CD4-positive, alpha-beta T cell treated with Interleukin-21 for 1 hour (primary cell): ENCODE measurements at places on chromosomes 4 and X.

DNA sequence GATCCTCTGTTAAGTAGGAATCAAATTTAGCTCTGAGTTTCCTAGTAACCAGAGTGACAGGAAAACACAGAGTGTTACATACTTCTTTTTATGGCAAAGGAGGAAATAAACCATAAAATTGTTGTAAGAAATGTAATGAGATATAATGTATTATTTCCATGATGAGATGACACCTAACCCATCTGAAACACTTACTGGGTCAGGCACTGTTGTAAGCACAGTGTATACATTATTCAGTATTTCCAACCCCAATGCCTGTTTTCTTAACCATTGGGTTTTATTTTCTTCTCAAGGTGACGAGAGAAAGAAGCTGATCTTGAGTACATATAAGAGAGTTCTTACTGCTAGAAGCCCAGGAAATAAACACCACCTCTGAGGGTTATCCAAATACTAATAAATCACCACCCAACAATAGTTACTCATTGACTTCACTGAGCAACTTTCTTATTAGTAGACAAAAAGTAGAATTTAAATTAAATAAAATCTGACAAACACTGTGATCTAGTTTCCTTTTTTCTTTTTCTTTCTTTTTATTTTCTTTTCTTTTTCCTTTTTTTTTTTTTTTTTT lies 4.2 kb upstream of the ENAM start:
- no peak for DNase-seq

GRCh38 chr4:185384930-185385331 lies 10.8 kb downstream of the LRP2BP start:
- no peak for DNase-seq

- DNase-seq: no peak
Measured at GRCh38 chr4:169898095-169898494, 128.1 kb downstream of the MFAP3L start.

DNA sequence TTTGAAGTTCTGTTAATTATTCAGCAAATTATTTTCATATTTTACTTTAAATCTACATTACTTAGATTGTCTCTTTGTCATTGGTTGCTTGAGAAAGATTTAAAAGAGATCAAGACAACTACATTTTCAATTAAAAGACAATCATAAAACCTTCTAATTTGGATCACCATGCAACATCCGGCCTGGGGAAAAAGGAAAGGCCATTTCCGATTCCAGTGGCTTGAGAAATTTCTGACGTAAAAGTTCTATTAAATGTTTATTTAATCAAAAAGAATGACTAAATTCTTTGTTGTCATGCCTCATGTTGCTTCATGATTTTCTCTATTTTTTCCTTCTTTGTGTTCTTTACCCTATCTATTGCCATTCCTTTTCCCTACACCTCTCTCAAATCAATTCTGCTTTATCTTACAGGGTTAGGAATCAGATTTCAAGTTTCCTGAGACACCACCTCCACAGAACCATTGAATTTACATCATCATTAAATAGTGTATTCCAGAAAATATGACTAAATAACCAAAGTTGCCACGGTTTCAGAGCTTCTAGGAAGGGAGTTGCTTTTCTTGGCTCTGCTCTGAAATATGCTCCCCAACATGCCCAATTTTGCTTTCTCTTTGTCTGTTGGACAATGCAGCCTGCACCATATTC lies 124.6 kb upstream of the ACSL4 start:
- DNase-seq: no peak

DNA sequence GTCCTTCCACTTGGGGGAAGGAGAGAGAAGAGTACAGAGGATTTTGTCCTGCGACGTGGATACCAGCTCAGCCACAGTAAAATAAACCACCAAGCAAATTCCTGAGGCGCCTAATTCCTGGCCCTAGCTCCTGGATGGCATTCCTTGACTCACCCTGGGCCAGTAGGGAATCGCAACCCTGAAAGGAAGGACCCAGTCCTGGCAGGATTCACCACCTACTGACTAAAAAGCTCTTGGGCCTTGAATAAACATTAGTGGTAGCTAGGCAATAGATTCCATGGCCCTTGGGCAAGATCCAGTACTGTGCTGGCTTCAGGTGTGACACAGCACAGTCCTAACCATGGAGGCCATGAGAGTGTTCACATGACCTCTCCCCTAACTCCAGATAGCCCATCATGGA lies 45.6 kb downstream of the GABRA3 start:
- no peak for DNase-seq

DNA sequence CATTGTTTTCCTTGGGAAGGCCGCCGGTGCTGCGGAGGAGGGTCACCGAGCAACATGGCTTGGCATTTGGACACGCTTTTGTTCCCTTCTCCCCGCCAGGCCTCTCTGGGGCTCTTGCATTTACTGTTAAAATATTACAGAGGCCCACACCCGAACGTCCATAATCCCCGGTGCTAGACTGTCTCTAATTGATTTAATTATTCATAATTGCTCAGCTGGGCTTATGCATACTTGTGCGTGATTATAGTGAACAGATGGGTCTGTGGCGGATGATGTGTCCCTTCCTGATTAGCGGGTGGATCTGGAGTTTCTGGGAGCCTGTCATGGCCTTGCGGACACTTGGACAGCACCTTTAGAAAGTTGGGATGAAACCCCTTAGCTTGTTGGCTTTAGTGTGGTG lies 100.2 kb upstream of the MSX1 start:
- DNase-seq: no peak

DNA sequence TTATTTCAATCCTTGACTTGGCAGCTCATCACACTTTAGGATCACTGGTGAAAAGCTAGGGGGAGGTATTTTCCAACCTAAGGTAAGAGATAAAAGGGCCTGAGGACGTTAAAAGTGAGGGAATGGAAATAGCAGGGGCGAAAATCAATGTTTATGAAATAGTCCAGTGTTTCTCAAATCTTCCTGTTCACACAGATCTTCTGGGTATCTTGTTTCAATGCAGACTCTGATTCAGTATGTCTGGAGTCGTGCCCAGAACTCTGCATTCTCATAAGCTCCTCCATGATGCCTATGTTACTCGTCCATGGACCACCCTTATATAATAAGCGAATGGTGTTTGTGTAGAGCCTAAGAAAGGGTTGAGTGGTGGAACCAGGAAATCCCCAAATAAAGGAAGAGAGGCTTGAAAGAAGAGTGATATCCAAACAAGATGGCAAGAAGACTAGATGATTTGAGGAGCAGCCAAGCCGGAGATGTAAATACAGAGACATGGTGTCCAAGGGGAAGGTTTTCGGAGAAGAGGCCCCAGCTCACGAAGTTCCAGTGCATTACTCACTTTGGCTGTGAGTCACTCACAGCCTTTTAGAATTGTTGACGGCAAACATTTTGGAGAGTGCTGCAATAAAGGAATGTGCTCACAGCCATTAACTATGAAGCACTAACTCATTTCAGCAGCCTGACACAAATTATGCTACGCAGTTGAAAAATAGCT lies 215.6 kb upstream of the PPARGC1A start:
- DNase-seq: no peak

DNA sequence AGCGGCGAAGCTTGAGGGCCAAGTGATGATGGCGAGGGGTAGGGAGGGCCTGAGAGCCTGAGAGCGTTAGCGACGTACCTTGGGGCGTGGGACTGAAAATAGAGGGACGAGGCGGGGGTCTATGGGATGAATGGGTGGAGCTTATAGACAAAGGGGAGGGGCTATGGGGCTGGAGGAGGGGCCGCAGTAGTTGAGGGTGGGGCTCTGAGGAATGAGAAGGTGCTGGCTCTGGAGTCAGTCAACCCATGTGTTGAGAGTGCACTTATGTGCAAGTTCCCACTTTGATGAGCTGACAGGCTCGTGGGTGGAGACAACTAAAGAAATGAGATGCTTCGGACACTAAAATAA lies 488 bp downstream of the TBC1D25 start:
- DNase-seq: peak; percentile 75

GRCh38 chrX:1483843-1484637 lies 31.3 kb upstream of the ASMTL start:
- no peak for DNase-seq

GRCh38 chr4:188976644-188977115 lies 837.4 kb downstream of the TRIML1 start:
- no peak for DNase-seq

DNA sequence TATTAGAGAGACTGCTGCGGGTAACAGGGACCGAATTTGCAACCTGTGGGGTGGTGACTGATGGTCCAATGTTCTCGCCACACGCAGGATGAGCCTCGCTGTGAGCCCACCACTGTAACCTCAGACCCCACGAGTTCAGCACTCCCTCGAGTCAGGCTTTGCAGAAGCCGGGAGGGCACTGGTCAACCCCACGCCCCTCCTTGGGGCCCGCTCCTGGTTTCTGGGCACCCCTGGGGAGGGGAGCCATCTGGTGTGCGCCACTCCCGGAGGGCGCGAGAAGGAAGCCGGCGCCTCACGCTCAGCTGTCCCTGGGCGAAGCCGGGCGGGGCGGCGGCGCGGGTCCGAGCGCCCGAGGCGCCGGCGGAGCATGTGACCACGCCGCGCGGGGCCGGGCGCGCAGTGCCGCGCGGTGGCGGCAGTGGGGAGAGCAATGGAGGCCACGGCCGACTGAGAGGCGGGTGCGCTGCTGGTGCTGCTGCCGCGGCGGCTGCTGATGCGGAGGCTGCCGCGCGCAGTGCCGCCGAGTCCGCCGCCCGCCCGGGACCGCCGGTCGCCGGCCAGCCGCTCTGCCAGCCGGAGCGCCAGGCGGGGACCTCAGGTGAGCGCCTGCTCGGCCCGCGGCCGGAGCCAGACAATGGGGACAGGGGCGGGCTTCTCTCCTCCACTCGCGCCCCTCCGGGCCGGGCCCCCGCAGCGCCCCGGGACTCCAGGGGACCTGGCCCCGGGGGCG lies 100.1 kb downstream of the CEP135 start:
- DNase-seq: peak; percentile 12

DNA sequence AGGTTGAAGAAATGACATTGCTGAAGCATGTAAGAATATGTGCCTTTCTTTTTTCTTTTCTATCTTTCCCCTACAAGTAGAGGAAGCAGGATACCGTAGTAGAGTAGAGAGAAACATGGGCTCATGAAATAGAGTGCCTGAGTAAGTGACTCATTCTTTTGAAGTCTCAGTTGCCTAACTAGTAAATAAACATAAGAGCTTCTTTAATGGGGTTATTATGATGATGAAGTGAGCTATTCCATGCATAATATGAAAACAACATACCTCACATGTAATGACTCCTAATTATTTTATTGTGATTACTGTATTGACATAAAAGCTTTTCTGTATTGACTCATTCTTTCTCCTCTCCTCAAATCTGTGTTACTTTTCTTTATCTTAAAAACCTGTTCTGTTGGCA lies 1538.2 kb downstream of the TECRL start:
- DNase-seq: no peak

DNA sequence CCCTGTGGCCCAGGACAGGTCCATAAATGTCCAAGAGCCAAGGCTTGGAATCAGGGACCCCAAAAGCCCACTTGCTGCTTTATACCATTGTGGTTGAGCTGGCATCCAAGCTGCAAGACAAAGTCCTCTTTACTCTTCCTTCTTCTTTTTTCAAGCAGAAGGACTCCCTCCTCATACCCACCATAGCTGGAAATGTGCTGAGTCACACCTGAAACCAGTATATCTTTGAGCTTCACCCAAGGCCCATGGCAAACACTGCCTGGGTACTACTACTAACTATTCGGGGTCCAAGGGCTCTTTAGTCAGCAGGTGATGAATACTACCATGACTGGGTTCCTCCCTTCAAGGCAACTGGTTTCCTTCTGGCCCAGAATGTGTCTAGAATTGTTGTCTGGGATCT lies 37.3 kb upstream of the NMU start:
- no peak for DNase-seq

DNA sequence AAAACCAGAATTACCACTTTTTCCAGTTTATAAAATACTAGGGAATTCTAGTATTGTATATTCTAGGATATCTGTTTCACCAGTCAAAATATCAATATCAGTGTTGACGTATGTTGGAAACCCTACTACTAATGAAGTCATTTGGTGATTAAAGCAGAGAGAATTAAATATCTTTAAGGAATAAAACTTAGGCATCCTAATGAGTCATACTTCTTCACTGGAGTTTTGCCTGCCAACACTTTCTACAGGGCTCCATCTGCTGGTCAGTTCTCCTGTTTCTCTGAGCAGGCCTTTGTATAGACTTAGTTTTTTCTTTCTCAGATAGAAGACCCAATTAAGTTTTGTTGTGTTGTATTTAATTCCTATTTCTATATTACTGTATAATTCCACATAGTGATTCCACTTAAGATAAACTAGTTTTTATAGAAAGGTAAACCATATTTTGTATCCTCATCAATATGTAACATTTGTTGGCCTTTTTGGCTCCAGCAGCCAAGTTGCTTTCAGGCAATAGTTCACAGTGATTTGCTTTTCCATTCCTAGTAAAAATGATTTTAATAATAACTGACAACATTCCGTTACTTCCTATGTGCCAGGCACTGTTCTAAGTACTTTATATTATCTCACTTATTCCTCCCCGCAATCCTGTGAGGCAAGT lies 3.5 kb downstream of the AP1AR start:
- peak; percentile 73 for DNase-seq

DNA sequence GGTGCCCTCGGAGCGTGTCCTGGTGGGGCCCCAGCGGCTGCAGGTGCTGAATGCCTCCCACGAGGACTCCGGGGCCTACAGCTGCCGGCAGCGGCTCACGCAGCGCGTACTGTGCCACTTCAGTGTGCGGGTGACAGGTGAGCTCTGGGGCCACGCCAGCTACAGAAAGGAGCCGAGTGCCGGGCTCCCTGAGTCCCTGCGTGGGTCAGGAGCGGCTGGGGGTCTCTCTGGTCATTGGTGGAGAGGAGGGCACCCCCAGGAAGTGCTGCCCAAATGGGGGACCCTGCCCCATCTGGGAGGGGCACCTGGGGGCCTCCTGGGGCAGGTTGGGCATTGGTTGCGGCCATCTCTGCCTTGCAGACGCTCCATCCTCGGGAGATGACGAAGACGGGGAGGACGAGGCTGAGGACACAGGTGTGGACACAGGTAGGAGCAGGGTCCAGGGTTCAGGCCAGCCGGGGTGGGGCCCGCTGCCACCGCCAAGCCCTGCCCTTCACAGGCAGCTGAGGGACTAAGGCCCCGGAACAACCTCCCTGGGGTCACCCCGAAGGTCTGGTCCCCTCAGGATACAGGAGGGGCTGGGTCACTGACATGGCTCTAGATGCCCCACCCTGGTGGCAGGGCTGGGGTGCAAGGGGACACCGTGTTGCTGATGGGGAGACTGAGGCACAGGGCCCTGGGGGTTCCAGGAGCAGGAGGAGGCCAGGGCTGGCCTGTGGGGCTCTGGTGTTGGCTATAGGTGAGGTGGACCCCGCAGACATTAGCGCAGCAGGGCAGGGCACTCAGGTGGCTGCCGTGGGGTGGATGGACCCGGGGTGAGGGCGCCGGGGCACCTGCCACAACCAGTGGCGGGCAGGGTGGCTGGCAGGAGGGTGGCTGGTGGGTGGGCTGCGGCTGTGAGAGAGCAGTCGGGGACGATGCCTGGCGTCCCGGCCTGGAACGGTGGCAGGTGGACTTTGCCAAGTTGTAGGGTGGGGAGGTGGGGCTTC lies 6.6 kb downstream of the FGFR3 start:
- no peak for DNase-seq

- DNase-seq: no peak
Measured at GRCh38 chr4:169376421-169376820, 105.7 kb upstream of the SH3RF1 start.
